ENCODE measurements at places on chromosomes 7 and 10.

GRCh38 chr7:15515252-15515651 is 46.6 kb downstream of the AGMO start:
- DNase-seq: no peak

DNA sequence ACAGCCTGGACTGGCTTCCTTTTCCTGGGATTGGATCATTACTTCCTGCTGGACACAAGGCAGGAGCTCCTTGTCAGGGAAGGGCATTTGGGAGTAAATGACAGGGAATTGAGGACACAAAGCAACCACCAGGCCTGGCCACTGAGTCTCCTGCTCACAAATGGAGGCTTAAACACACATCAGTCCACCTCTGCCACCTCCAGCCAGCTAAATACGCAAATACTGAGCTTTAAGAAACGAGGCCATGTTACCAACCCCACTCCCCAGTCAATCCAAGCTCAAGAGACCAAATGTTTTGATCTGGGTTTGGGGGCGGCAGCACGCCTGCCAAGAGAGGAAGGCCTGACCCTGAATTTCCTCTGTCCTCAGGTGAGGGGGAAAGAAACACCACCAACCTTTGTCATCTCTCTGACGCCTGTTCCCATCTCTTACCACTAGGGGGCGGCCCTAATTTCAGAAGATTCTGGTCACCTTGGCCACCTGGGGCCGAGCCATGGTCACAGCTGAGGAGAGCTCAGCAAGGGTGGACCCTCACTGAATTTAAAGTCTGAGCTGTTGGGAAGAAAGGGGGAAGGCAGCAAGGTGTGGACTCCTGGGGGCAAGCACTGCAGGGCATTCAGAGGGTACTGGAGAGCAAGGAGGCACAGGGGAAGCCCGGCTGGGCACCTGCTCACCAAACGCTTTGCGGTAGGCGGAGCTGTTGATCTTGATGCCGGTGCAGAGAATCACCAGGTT is 16.5 kb downstream of the AIFM2 start:
- no peak for DNase-seq

DNA sequence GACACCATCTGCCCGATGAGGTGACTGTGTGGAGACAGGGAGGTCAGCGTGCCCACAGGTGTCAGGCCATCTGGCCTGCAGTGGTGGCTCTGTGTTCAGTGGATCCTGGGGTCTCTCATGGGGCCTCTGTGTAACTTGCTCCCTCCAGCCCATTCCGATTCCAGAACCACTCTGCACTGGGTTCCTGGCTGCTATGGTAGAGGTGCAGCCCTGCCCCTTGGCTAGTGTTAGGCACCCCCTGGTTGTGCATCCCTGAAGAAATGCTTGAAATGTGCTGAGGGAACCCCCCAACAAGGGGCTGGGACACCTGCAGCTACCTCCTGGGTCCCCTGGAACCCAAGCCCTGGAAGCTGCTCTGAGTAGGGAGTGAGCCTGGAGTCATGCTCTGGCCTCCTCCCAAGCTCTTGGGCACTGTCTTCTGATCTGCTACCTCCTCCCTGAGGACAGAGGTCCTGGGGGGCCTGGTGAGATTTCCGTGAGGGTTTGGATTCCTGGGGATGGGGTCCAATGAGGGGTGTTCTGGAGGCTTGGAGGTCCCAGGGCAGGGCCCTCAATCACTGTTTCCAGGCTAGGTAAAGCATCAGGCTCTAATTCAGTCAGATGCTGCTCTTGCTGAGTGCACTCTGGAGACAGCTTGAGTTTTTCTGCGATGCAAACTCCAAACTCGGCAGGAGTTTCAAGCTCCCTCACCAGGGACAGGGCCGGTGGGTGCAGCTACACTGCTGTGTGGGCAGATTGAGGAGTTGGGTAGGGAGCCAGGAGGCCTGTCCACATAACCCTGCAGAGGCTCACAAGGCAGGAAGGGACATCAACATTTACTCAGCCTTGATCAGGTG is 27.7 kb downstream of the RAMP3 start:
- DNase-seq: no peak

GRCh38 chr7:37198041-37198905 is 250.4 kb downstream of the ELMO1 start:
- DNase-seq: no peak

GRCh38 chr7:95493247-95493646 is 7.5 kb downstream of the ASB4 start:
- DNase-seq: no peak

All from NCI-H2107 (cell line).